Activated T-helper 2 cell treated with anti-CD3 and anti-CD28 coated beads, Interferon-gamma antibody, Interleukin-2, Interleukin-4, amounts not matched to agents 10 μg/mL and 5 μg/mL and 100 μg/mL, durations not matched to agents 14 hours and 24 hours and 36 hours (primary cell): ENCODE measurements at places on chromosomes 16 and 17.

GRCh38 chr17:55171634-55172328 lies 93.0 kb upstream of the HLF start:
- no peak for DNase-seq

- DNase-seq: no peak
These were observed 843.7 kb downstream of the CDH11 start for GRCh38 chr16:64278196-64278595.

GRCh38 chr17:38748149-38748891 lies at the start of gene PCGF2:
Gene PCGF2, minus strand, starts transcription at chr17:38748336. Its CDS starts 7,934 bp downstream, at chr17:38740402.
- DNase-seq: no peak

GRCh38 chr16:59327894-59328293 lies 593.8 kb upstream of the GOT2 start:
- no peak for DNase-seq

DNA sequence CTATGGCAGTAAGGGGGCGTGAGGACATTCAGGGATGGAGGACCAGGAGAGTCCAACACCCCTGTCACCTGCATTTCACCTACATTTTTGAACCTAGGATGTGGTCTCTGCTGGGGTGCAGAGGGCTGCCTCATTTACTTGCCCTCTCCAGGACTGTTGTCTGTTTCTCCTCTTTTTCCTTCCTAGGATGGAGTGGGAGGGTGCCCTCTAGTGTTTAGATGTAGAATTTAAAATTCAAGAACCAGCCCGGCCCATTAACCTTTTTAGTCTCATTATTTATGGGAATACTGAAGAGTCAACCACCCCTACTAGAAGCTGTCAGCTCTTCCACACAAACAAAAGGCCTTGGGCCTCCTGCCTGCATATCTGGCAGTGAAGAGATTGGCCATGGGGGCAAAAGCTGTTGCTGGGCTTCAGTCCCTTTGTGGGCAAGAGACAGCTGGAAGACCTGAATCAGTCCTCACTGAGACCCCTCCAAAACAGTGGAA lies 2.5 kb upstream of the STARD3 start:
- DNase-seq: no peak

- no peak for DNase-seq
These were observed 10.0 kb downstream of the CMC2 start for GRCh38 chr16:80996688-80997138.

GRCh38 chr16:50229149-50229726 lies 37.1 kb upstream of the ADCY7 start:
- DNase-seq: no peak

- no peak for DNase-seq
These were observed 56.0 kb upstream of the FAM20A start for GRCh38 chr17:68657166-68657565.

DNA sequence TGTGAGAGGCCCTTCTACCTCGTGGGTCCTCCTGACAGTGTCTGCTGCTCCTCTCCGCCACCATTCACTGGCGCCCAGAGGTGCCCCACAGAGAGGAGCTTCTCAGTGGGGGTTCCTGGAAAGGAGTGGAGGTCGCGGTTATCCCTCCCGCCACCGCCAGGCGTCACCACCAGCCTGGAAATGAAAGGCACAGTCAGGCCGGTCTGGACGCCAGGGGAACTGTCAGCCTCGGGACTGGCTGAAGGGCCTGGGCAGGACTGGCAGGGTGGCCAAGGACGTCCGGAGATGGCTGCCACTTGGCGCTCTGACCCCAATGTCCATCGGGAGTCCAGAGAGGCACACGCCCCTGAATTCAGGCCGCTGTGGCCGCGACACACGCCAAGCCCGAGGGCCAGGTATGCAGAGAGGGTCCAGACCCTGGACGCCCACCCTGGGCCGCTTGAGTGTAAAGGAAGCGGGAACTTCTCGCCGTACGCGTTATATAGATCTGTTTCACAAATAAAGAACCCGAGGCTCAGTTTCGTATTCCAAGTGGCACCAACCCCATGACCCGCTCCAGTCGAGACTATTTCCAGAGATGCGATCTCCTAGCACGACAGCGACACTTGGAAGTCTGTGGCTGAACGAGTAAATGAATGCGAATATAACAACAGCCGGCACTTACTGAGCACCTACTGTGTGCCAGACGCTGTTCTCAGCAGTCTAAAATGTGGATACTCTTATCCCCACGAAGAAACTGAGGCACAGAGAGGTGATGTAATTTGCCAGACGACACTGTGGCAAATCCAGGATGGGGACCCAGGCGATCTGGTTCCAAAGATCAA lies 7.6 kb upstream of the NXPH3 start:
- peak; percentile 73 for DNase-seq

GRCh38 chr17:73028299-73028755 lies 64.2 kb downstream of the SLC39A11 start:
- no peak for DNase-seq

DNA sequence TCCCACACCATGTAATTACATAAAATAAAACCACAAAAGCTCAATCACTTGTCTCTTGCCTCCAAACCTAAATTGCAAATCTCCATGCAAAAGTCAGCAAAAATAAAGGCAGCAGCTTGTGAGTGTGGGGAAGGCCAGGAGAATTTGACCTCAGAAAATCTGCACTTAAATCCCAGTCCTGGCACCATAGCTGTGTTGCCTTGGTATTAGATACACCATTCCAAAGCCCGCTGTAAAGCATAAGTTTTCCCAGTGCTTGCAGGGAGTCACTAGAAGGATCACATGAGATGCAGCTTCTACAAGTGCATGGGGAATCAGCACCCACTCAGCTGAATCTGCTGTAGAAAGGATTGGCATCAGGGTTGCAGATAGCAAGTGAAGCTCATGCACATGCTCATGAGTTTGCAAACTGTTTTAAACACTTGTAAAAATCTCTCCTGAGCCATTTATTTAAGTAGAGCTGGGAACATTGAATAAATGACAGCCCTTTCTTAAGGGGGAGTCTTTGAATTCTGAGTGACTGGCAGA lies 495.0 kb upstream of the HSBP1 start:
- no peak for DNase-seq

DNA sequence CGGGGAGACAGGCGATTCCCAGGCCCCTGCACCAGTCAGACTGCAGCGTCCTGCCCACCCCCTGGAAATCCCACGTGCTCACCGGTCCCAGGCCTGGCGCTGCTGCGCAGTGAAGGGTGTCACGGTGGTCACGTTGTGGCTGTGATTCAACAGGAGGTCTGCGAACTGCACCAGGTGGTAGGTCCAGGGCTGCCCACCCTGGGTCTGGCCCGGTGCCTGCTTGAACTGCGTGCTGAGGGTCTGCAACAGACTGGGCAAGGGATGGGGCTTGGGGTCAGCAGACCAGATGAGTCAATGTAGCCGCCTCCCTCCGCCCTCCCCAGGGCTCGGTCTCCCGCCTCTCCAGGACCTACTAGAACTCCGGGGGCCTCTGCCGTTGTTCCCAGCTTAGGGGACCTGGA lies 7.1 kb downstream of the MYBBP1A start:
- no peak for DNase-seq

GRCh38 chr16:81623365-81624102 lies 155.6 kb upstream of the PLCG2 start:
- peak; percentile 40 for DNase-seq

DNA sequence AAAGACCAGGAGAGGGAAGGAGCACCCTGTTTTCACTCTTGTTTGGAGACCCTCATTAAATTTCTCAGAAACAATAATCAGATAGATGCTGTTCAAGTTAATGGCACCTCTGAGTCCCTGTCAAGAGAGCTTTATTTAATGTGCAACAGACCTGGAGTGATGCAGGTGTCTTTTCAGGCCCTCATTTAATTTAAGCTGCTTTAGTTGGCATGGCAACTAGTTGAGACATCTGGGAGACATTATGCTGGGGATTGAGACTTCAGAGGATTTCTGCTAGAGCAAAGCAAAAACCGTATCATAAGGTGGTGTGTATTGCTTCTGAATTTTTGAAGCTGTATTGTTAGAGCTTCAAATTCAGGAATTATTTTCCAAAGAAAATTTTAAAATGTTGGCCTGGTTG lies 108.5 kb downstream of the NLK start:
- DNase-seq: no peak

DNA sequence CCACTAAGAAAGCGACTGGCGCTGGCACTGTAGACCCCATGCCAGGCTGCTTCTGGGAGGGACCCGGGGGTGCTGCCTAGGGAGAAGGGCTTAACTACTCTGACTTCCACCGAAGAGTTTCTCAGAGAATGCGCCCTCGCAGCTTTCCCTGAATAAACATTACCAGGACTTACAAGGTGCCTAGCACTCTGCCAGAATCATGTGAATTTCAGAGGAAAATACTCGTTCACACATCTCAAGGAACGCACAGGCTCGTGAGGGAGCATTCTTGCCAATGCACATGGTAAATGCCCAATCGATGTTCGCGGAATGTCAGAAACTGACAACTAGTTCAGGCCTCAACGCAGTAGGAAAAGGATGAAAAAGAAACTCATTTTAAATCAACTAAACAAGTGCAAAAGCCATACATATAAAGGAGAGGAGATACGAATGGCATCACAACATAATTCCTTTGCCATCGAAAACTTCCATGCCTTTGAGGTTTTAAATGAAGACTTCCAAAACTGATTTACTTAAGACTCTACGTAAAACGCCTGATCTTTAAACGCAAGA lies 999 bp downstream of the CMC2 start:
- no peak for DNase-seq

GRCh38 chr17:17019891-17020456 lies 22.3 kb upstream of the MPRIP start:
- no peak for DNase-seq

DNA sequence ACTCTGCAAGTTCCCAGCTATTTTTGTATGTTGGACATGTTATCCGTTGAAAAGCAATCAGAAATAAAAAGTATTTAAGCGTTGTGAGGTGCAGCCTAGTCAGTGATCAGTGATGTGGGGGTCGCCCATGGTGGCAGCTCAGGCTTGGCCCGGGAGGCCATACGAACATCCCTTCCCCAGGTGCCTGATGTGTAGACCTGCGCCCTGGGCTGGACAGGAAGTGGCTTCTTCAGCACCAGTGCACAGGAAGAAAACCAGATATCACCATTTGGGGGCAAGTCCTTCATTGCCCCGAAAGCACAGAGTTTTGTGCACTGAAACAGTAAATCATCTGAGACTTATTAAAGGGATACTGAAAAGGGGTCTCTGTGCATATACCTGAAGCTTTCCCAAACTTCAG lies 98.9 kb downstream of the SOCS1 start:
- DNase-seq: no peak

DNA sequence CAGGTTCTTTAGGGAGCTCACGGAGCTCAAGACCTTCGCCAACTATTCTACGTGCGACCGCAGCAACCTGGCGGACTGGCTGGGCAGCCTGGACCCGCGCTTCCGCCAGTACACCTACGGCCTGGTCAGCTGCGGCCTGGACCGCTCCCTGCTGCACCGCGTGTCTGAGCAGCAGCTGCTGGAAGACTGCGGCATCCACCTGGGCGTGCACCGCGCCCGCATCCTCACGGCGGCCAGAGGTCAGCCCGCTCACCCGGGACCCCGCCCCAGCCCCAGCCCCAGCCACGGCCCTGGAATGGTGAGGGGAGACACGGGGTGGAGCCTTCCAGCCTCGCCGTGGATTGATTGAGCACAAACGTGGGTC lies 13.5 kb downstream of the SARM1 start:
- no peak for DNase-seq

DNA sequence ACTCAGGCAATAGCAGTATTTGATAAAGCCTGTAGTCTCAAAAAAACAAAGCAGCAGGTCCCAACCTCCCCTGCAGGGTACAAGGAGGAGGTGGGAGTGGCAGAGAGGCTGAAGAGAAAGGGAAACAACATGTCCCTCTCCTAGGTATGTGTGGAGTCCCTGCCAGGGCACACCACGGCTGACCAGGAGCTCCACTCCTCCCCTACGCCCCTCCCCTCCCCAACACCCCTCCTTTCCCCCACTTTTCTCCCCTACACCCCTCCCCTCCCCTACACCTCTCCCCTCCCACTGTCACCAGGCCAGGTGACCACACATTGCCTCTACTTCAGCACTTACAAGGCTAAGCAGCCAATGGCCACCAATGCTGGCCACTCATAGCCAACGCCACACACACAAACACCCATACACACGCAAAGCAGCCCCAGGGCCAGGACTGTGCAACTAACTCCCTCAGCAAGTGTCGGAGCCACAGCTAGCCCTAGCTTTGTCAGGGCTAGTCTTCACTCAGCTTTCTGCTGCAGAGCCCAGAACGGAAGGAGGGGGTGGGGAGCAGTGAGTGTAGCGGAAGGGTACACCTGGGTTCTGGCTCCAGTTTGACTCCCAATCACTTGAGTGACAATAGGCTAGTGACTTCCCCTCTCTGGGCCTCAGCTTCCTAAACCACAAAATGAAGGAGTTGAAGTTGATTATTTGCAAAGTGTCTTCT lies 8.2 kb downstream of the CAVIN1 start:
- DNase-seq: no peak

DNA sequence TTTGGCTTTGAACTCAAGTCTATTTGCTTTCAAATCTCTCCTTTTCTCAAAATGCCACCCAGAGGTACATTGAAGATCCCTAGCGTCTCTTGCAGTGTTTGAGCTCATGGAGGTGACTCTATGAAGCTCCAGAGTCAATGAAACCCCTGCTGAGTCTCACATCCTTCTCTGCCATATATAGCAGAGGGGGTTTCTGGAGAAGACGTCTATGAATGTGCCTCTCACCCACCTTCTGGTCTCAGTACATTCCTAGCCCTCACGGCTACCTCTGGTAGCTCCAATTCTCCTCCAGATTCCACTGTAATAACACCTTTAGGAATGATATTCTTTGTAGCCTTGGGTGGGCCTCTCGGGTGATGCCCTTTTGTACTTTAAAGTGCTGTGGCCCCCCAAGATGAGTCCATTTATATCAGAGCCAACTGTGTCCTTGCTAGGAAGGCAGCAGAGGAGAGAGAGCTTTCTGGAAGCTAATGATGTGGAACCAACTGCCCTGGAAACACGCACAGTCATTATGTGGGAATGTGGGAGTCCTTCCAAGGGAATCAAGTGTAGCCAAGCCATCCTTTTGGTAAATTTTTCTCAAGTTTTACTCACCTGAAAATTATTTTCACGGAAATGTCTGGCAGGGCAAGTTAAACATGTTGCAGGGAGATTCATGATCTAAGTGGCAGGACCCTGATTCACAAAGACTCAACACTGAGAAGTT lies 123.4 kb downstream of the ASIC2 start:
- no peak for DNase-seq

GRCh38 chr17:76382803-76383545 lies 1.4 kb upstream of the SPHK1 start:
- peak; percentile 71 for DNase-seq

DNA sequence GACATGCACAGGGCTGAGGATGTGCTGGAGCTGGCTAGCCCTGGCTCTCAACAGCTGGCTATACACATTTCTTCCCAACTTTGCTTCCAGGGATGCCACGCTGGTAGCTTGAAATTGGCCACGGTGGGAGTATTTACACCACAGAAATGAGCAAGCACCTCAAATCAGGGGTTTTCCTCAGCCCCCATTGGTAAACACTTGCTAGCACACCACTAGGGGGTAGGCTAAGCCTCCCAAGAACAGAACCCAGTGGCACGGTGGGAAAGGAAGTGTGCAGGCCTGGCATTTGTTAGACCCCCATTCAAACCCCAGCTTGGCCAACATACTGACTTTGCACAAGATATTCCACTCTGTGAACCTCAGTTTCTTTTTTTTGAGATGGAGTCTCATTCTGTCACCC lies 12.9 kb downstream of the DRC3 start:
- DNase-seq: no peak
